ENCODE measurements at places on chromosomes 6 and 20. TPM values are rescaled to one million over a fixed set of nuclear protein-coding genes. Genes with fewer than 3 reads are reported as not detected.

DNA sequence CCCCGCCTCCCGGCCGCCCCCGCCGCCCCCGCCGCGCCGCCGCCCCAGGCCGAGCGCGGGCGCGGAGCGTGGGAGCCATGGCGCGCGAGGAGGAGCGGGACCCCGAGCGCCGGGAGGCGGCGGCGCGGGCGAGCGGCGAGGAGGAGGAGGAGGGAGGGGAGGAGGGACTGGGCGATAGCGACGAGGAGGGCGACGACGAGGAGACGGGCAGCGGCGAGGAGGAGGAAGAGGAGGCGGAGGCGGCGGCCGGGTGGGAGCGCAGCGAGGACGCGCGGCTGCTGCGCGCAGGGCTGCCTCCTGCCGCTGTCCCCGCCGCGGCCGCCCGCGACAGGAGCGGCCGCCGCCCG, at the start of gene SLC24A3:
Gene SLC24A3, plus strand, starts transcription at position 174 of the 347 bp plus-strand sequence.
- H3K36me3 ChIP-seq = no peaks in the 10 kb centered on the region
- peak within 1 kb of the TSS; percentile 64 for H3K4me3 ChIP-seq
- H3K4me1 ChIP-seq = peaks cover 7% of the 10 kb centered on the region
- no peak within 1 kb of the TSS for H3K27ac ChIP-seq
- peak; percentile 50 for DNase-seq
- H3K27me3 ChIP-seq = peaks cover 81% of the 10 kb centered on the region

- no peak overlapping the region for H3K27ac ChIP-seq
- H3K36me3 ChIP-seq = no peaks in the 10 kb centered on the region
- DNase-seq = no peak
- H3K4me1 ChIP-seq = peaks cover 7% of the 10 kb centered on the region
- no peaks in the 10 kb centered on the region for H3K27me3 ChIP-seq
- H3K4me3 ChIP-seq = no peak overlapping the region
Measured at GRCh38 chr20:10476319-10476724, 41.2 kb downstream of the SLX4IP start.

DNA sequence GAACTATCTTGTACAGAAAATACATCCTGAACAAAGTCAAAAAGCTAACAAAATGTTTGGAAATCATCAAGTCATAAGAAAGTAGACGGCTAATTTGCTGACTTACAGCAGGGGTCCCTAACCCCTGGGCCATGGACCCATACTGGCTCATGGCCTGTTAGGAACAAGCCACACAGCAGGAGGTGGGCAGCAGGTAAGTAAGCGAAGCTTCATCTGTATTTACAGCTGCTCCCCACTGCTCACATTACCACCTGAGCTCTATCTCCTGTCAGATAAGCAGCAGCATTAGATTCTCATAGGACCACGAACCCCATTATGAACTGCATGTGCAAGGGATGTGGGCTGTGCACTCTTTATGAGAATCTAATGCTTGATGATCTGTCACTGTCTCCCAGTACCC, 115.5 kb downstream of the CDK19 start:
- peaks cover 28% of the 10 kb centered on the region for H3K36me3 ChIP-seq
- no peaks in the 10 kb centered on the region for H3K4me1 ChIP-seq
- no peak overlapping the region for H3K4me3 ChIP-seq
- no peak for DNase-seq
- no peak overlapping the region for H3K27ac ChIP-seq
- H3K27me3 ChIP-seq = no peaks in the 10 kb centered on the region

GRCh38 chr6:20696676-20697075, 162.4 kb downstream of the CDKAL1 start:
- no peaks in the 10 kb centered on the region for H3K36me3 ChIP-seq
- no peak overlapping the region for H3K4me3 ChIP-seq
- no peak for DNase-seq
- H3K27ac ChIP-seq = peak overlapping the region; percentile 60
- H3K4me1 ChIP-seq = peaks cover 45% of the 10 kb centered on the region

GRCh38 chr6:98274691-98275090, 559.7 kb upstream of the POU3F2 start:
- H3K36me3 ChIP-seq = no peaks in the 10 kb centered on the region
- no peaks in the 10 kb centered on the region for H3K4me1 ChIP-seq
- no peak for DNase-seq
- H3K27ac ChIP-seq = no peak overlapping the region
- H3K27me3 ChIP-seq = no peaks in the 10 kb centered on the region

GRCh38 chr6:96787846-96788580, 49.3 kb downstream of the GPR63 start:
- no peak overlapping the region for H3K27ac ChIP-seq
- H3K4me1 ChIP-seq = no peaks in the 10 kb centered on the region
- no peak overlapping the region for H3K4me3 ChIP-seq
- H3K27me3 ChIP-seq = no peaks in the 10 kb centered on the region
- peaks cover 3% of the 10 kb centered on the region for H3K36me3 ChIP-seq
- DNase-seq = no peak

The COL19A1 gene
- total RNA-seq = 0.18 TPM

The DLL1 gene
- 3.6 TPM for total RNA-seq

The TNXB gene
- 10.8 TPM for total RNA-seq

The WFDC12 gene
- total RNA-seq = not detected

The TSHZ2 gene
- total RNA-seq = 31.0 TPM
